ENCODE measurements at places on chromosomes 2 and 18. TPM values are rescaled to one million over a fixed set of nuclear protein-coding genes. Genes with fewer than 3 reads are reported as not detected.
A peak's percentile ranks its signal among the peaks of the same experiment; 100 is the strongest.

- no peak overlapping the region for H3K4me3 ChIP-seq
- H3K27ac ChIP-seq, result no peak overlapping the region
- DNase-seq, result no peak
These were observed 283.3 kb downstream of the AFF3 start for GRCh38 chr2:99858951-99859596.

Gene KCNG2
- total RNA-seq, result not detected

Gene GKN2
- not detected for total RNA-seq

DNA sequence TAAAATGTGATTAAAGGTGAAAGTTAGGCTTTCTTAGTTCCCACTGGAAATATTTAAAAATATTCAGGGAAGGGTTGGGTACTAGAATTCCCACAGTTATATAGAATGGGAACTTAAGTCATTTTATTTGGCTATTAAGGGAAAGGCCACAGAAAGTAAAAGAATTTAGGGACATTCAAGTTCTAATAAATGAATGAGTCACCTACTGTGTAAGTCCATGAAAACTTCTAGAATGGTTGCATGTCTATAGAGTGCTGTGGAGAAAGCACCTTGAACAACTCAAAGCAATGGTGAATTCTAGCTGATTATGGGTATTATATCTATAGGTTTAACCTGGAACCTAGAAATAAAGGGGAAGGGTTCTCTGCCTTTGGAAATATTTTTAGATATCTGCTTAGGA, 28.1 kb upstream of the SLC4A10 start:
- H3K27me3 ChIP-seq, result no peaks in the 10 kb centered on the region
- no peaks in the 10 kb centered on the region for H3K4me1 ChIP-seq
- no peak for DNase-seq
- no peak overlapping the region for H3K27ac ChIP-seq
- no peak overlapping the region for H3K4me3 ChIP-seq
- no peaks in the 10 kb centered on the region for H3K36me3 ChIP-seq

DNA sequence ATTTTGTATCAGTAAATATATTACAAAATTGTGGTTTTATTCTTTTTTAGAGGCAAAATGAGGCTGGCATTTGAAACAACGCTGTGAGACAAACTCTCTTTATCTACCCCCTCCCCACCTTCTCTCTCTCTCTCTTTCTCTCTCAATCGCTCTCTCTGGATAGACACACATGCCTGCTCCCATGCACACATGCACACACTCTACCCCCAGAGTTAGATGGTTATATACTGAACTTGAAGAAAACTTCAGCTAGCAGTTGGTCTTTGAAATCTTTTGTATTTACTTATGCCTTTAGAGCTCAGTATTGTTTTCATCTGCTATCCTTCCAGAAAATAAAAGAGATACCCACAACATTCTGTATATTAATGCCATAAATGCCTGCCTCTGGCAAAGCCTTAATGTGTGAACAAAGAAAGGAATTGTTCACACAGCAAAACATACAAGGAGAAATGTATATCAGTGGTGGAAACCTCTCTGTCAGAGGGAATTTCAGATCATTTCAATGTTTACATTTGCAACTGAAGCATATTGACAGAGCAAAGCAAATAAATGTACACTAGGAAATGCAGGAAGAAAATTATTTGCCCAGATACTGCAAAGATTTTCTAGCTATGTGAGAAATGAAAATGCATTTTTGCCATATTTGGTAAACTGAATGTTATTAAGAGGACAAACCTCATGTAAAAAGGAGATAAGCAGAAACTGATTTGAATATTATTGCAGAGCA, 217.0 kb upstream of the UBE2E3 start:
- no peak overlapping the region for H3K27ac ChIP-seq
- H3K4me1 ChIP-seq, result no peaks in the 10 kb centered on the region
- no peaks in the 10 kb centered on the region for H3K36me3 ChIP-seq

- H3K27me3 ChIP-seq, result peaks cover 54% of the 10 kb centered on the region
- H3K4me3 ChIP-seq, result no peak overlapping the region
- DNase-seq, result peak; percentile 60
- H3K27ac ChIP-seq, result no peak overlapping the region
- no peaks in the 10 kb centered on the region for H3K36me3 ChIP-seq
These were observed 35.8 kb downstream of the SKOR2 start for GRCh38 chr18:47215554-47216138.

GRCh38 chr2:43482961-43483360, 112.9 kb downstream of the THADA start:
- DNase-seq, result no peak
- no peaks in the 10 kb centered on the region for H3K27me3 ChIP-seq
- no peak overlapping the region for H3K27ac ChIP-seq
- H3K4me3 ChIP-seq, result no peak overlapping the region

Gene OBSL1
- total RNA-seq, result 156 TPM

Gene STK17B
- 9.5 TPM for total RNA-seq

- H3K27ac ChIP-seq, result no peak overlapping the region
- no peaks in the 10 kb centered on the region for H3K27me3 ChIP-seq
- no peaks in the 10 kb centered on the region for H3K36me3 ChIP-seq
- H3K4me1 ChIP-seq, result peaks cover 7% of the 10 kb centered on the region
- DNase-seq, result no peak
- H3K4me3 ChIP-seq, result no peak overlapping the region
These were observed 22.1 kb upstream of the SERTAD2 start for GRCh38 chr2:64675860-64676259.

Gene TACR1
- total RNA-seq, result 0.14 TPM

- DNase-seq, result no peak
- H3K4me1 ChIP-seq, result no peaks in the 10 kb centered on the region
- no peaks in the 10 kb centered on the region for H3K36me3 ChIP-seq
- no peaks in the 10 kb centered on the region for H3K27me3 ChIP-seq
- H3K27ac ChIP-seq, result no peak overlapping the region
These were observed 734.2 kb upstream of the CHAC2 start for GRCh38 chr2:53033411-53033810.

DNA sequence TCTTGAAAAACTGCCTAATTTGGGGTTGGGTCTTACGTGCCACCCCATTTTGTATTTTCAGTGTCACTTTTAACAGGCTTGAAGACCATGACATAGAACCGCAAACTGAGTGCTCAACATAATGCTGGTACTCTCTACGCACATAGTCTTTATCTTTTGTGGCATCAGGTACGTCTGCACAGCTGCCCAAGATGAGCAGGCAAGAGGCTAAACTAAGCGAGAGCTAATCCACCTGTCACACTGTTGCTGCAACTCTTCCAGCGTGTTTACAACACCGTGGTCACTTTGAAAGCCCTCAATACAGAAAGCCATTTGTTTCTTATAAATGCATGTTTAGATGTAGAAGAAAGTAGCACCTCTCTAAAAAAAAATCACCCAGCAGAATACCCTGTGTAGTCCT, 270.0 kb upstream of the TCF4 start:
- DNase-seq, result no peak
- no peaks in the 10 kb centered on the region for H3K27me3 ChIP-seq
- no peaks in the 10 kb centered on the region for H3K36me3 ChIP-seq

- no peaks in the 10 kb centered on the region for H3K4me1 ChIP-seq
- no peak for DNase-seq
- H3K36me3 ChIP-seq, result no peaks in the 10 kb centered on the region
- no peak overlapping the region for H3K27ac ChIP-seq
- H3K27me3 ChIP-seq, result no peaks in the 10 kb centered on the region
These were observed 2.2 kb downstream of the CD226 start for GRCh38 chr18:69945220-69946114.

GRCh38 chr2:172119089-172119488, 16.4 kb upstream of the DLX2 start:
- no peak overlapping the region for H3K27ac ChIP-seq
- H3K36me3 ChIP-seq, result no peaks in the 10 kb centered on the region
- no peak overlapping the region for H3K4me3 ChIP-seq
- H3K27me3 ChIP-seq, result no peaks in the 10 kb centered on the region
